Adrenal gland (tissue), 19 donors: ENCODE measurements at places on chromosomes 16 and 17. TPM values are rescaled to one million over a fixed set of nuclear protein-coding genes. Genes with fewer than 3 reads are reported as not detected.

GPR142 gene
- total RNA-seq: not detected

DNA sequence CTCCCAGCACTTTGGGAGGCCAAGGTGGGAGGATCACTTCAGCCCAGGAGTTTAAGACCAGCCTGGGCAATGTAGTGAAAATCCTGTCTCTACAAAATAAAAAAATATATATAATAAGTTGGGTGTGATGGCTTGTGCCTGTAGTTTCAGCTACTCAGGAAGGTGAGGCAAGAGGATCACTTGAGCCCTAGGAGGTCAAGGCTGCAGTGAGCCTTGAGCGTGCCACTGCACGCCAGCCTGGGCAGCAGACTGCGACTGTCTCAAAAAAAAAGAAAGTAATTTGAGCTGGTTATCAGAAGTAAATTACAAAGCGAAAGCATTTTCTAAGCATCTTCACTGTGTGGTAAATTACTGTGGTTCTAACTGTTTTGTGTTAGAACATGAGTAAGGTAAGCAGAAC, 66.2 kb downstream of the NQO1 start:
- no peaks in the 10 kb centered on the region for H3K4me1 ChIP-seq
- no peak overlapping the region for H3K4me3 ChIP-seq
- peaks cover 57% of the 10 kb centered on the region for H3K36me3 ChIP-seq
- no peak overlapping the region for H3K27ac ChIP-seq
- no peak for DNase-seq

GRCh38 chr17:81322271-81323082, 27.4 kb upstream of the SLC38A10 start:
- H3K27ac ChIP-seq: no peak overlapping the region
- DNase-seq: no peak
- no peak overlapping the region for H3K4me3 ChIP-seq

PRKCB gene
- 2.2 TPM for total RNA-seq

- no peaks in the 10 kb centered on the region for H3K36me3 ChIP-seq
- no peaks in the 10 kb centered on the region for H3K27me3 ChIP-seq
- H3K27ac ChIP-seq: no peak overlapping the region
- no peaks in the 10 kb centered on the region for H3K4me1 ChIP-seq
- DNase-seq: no peak
Observed at GRCh38 chr17:21425321-21425720, 49.2 kb downstream of the KCNJ12 start.
